ENCODE measurements at places on chromosomes 3 and 15. TPM values are rescaled to one million over a fixed set of nuclear protein-coding genes. Genes with fewer than 3 reads are reported as not detected.

- DNase-seq = no peak
Observed at GRCh38 chr15:76346669-76347481, 10.3 kb downstream of the ISL2 start.

The ALAS1 gene
- 133 TPM for total RNA-seq

DNA sequence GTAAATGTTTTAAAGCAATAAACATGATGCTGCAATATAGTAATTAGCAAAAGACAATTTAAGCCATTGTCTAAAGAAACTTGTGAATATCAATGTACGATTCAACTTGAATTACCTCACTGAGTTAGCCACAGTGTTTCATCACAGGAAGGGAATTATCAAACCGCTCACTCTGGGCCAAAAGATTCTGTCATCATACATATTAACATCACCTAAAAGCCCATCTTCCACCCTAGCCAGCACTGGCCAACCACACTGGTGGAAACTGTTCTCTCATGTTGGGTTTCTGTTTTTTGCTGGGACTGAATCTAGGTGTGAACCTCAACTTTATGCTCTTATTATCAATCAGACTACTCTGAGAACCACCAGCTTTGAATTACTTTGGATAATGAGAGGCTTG is 497.7 kb upstream of the THBS1 start:
- no peak for DNase-seq

DNA sequence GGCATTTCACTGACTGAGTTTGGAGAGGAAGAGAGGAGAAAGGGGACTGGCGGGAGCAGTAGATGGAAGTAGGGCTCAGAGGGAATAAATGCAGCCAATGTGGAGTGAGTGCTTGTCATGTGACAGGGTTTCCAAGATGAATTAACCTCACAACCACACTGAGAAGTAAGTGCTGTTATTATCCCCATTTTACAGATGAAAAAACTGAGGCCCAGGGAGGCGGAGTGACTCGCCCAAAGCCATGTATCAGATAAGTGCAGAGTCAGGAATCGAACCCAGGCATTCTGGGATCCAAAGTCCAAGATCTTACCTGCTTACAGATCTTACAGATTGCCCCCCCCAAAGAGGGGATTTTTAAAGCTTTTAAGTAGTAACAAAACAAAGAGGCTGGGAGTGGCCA is 207.2 kb downstream of the SHQ1 start:
- DNase-seq = no peak

DNA sequence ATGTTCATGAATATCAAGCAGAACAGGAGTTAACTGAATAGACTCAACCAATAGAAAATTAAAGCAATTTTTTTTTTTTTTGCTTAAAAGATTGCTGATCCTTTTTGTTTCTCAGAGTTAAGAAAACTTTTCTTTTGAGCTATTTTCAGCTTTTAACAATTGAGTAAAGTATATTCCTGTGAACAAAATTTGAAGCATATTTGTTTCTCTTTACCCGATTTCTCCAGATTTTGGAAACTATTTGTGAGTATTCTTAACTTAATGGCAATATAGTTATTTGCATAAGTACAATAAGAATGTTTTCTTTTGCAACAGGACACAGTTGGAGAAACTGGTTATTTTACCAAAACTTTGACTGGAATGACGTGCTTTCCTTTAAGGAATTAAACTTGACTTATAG is 53.4 kb upstream of the C15orf39 start:
- DNase-seq = no peak

The PYGO1 gene
- 4.5 TPM for total RNA-seq

The EHD4 gene
- total RNA-seq = 34.0 TPM

The C3orf52 gene
- 0.41 TPM for total RNA-seq
